ENCODE measurements at places on chromosomes 16 and 17.
A peak's percentile ranks its signal among the peaks of the same experiment; 100 is the strongest.

GRCh38 chr16:71424626-71425025 is 17.2 kb downstream of the TLE7 start:
- no peak for DNase-seq

DNA sequence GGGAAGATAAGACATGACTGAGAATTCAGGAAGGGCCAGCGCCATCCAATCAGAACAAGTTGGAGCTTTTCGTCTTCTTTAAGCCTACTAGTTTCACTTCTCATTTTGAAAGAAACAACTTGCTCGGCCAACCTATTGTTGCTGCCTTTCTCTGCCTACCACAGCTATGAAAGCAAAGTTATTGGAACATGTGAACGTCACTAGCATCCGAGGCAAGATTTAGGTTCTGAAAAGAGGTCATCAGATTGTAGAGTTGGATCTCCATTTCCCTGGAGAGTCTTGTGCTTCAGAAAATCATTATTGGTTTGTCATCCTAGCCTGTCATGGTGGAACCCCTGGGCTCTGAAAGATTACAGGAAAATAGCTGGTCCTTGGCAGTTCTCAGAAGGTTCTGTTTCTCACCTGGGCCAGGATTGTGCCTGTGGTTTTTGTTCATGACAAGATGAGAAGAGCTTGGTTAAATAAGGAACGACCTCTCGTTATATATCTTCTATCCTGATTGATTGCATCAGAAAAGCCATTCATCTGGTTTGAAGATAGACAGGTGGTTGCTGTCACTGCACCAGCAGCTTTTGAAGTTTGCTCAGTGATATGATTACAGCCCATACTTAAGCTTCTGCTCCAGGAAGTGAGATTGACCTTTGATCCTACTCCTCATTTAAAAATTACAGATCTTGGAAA is 25.3 kb downstream of the CDH13 start:
- no peak for DNase-seq

DNA sequence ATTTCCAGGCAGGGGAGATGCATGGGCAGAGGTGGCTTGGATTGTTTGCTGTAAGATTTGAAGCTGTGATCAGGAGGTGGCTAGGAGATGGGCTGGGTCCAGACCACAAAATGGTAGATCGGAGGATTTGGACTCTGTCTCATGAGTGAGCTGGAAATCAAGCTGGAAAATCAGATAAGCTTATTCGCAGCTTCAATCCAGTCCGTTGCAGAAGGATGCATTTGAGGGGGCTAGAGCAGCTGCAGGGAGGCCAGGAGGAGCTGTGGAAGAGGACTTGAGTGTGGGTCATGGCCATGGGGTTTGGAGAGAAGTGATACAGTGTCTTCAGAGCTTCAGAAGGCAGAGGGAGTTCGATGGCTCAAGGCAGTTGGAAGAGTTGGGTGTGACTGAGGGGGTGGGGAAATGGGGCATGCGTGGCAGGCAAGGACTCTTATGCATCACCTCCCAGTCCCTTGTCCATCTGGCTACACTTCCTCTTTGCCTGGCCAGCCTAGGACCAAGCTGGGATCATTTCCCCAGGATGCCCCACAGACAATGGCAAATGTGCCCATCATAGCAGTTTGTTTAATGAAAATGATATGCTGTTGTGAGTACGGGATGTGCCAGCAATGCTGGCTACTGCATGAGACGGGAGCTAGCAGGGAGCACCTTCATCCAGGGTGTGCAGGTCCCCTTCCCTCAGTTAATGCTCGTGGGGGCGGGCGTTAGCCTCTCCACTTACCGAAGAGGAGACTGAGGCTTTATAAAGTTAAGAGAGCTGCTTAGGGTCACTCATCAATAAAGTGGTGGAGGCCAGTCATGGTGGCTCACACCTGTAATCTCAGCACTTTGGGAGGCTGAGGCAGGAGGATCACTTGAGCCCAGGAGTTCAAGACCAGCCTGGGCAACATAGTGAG is 20.6 kb downstream of the QPRT start:
- no peak for DNase-seq

- DNase-seq: no peak
Observed at GRCh38 chr17:39210093-39210434, 10.0 kb downstream of the RPL19 start.

DNA sequence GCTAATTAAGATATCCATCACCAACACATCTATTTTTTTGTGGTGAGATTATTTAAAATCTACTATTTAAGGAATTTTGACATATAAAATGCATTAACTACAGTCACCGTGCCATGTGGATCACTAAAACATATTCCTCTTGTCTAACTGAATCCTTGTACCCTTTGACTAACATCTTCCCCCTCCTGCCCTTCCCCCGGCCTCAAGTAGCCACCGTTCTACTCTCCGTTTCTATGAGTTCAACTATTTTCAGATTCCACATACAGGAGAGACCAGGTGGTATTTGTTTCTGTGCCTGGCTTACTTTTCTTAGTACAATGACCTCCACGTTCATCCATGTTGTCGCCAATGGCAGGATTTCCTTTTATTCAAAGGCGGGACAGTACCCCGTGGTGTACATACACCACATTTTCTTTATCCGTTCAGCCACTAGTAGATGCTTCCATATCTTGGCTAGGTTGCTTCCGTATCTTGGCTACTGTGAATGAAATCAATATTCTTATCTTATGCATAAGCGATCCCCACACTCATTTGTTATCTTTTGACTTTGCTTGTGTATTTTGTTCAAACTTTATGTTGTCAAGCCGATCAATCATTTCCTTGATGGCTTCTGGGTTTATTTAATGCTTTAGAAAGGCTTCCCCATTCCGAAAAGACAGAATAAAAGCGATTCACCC is 134.7 kb downstream of the KCNJ12 start:
- DNase-seq: no peak

GRCh38 chr16:1414532-1415260 is at the start of gene UNKL:
TSS of gene UNKL (minus strand) at chr16:1414704. CDS start at chr16:1414691, 13 bp downstream.
- DNase-seq: no peak

DNA sequence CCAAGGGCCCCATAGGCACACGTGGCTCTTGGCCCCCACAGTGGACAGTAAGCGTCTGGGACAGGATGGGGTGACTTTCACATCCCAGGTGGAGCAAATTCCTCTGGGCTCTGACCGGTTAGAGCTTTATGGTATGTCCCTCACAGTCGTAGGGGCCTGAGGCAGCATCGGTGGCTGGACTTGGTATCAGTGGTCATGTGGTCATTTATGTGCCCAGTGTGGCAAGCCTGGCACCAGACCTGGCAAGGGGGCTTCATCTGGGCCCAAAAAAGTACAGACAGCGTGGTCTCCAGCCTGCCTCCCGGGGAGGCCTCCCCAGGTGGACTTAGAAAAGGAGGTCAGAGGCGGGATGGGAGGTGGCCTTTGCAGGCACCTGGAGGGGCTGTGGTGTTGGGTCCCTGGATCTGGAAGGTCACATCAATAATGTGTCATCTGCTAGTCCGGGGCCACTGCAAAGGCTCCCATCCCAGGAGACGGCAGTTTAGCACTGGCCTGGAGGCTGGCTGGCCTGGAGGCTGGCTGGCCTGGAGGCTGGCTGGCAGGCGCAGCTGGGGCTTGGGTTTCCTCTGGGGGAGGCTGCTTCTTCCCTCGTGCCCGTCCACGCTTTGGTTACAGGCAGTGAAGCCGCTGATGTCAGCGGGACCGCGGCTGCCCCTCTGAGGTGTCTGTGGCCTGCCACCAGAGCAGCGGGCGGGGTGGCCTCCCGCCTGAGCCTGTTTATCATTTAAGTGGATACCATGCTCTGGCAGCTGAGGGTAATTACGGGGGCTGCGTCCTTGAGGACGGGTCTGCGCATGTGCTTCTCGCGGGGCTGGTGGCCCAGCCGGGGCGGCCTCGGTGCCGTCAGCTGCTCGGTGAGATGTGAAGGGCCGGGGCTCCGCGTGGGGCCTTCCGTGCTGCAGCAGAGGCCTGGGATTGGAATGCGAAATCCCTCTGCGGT is 20.7 kb upstream of the CBX4 start:
- DNase-seq: no peak

- DNase-seq: no peak
Observed at GRCh38 chr16:8391257-8391656, 199.1 kb downstream of the TMEM114 start.

GRCh38 chr16:16032271-16032979 is 83.0 kb downstream of the ABCC1 start:
- no peak for DNase-seq

DNA sequence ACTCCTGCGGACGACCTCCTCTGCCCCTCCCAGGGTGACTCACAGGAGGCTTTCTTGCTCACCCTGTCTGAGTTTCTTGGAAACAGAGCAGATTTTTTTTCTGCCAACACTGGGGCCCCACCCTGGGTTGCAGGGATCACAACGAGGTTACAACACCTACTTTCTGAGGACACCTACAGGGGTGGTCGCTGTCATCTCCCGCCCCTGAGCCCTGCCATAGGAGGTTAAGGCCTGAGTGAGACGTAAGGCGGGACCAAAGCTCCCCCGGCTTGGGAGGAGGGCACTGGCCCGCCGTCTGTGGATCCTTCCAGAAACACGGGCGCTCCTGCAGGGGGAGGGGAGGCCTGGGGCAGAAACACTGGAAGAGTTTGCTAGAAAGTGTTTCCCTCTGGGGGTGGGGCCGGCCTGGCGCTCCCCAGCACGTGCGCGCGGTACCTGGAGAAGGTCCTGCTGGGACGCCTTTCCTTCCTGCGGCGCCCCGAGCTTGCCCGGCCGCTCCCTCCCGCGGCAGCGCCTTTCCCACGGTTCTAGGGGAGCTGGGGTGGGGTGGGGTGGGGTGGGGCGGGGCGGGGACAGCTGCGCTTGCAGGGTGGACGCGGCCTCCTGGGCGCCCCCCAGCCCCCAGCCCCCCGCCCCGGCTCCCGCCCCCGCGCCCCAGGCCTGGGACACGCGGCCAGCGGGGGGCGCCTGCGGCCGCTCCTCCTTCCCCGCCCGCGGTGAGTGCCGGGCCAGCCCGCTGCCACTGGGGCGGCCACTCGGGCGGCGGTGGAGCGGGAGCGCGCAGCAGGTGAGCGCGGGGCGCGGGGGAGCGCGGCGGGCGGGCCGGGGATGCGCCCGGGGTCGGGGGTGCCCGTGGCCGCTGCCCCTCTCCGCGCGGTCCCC is 20.7 kb upstream of the ADCY7 start:
- peak; percentile 40 for DNase-seq

DNA sequence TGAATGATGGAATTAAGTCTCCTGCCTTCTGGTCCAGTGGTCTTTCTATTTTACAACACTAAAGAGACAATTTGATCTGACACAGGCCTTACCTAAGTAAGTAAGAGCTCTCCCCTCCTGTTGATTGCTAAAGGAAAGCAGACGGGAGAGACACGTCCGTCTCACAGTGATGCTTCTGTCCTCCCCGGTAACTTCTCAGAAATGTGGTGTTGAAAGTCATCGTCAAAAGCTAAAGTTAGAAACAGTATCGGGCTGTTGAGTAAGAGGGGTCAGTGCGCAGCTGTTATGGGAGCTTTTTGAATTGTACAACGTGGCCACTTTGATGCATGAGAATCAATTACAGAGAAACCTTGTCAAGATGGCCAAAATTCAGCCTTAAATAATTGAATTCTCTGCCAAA is 1.9 kb upstream of the RBFOX1 start:
- no peak for DNase-seq

DNA sequence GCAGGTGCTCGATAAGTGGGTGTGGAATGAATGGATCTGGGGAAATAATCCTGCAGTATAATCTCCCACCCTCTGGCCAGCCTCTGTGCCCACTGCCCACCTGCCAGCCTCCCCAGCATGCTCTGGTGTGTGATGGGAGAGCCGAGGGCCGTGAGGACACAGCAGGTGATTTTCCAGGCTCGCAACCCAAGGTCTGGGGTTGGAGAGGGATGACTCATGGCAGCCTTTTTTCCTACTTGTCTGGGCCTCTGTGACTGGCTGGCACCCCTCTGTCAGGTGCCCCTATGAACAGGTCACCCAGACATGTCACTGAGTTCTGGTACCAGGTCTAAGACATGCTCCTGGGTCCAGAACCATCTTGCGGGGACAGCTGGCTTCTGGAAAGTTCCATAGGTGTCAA is 385.7 kb upstream of the TNRC6C start:
- no peak for DNase-seq

DNA sequence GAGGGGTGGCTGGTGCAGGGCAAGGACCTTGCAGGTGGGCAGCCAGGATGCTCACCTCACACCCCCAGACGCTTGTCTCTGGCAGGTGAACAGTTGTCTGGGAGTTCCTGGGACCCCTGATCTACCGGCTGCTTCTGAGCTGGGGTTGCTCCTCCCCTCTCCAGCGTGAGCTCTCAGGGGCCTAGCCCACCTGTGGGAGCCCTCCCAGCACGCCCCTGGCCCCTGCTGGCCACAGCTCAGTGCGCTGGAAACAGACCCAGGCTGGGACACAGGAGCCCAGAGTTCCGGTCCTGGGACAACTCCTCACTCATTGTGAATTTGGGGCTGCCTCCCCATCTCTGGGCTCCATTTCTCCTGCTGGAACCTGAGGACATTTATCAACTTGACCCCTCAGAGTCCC is 30.3 kb downstream of the ARHGAP23 start:
- DNase-seq: no peak

DNA sequence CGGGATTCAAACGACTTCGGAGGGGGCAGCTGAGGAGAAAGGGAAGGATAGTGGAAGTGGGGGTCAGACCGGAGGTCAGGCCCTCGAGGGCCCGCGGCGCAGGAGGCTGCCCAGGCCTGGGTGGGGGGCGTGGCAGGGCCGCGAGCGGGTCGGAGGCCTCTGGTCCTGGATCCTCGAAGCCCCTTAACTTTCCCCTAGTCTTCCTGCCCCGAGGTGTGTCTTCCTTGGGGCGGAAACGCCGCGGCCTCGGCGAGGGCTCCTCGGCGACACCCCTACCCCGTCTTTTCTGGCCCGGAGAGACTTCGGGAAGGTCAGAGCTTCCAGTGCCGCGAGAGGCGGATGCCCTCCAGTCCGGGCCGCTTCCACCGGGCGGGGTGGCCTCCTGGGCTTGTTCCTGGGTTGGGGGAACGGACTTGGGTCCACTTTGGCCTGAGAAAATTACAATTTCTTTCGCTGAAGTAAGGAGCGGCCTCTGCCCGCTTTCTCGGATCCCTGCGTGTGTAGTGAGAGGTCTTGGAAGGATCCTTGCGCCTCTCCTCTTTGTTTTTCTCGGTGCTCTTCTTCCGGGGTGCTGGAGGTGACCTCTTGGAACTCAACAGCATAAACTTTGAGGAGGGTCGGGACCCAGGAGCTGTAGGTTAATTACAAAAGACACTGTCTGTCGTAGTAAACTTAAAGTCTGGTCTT is 491 bp downstream of the IST1 start:
- peak; percentile 46 for DNase-seq

DNA sequence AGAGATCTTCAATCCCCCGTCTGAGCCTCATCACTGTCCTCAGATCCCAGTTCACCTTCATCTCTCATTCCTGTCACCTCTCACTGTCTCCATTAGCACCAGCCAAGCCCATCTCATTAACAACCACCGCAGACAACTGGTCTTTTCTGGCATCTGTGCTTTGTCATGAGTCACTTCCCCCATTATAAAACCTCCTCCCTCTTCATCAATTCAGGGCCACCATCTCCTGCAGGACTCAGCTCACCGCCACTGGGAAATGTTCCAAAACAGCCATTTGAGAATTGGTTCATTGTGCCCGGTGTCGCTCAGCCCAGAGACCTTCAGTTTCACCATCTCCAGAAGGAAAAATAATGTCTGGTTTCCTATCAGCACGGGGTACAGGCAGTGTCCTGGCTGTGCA is 56.9 kb upstream of the TEKT3 start:
- no peak for DNase-seq
